Activated CD8-positive, alpha-beta memory T cell treated with anti-CD3 and anti-CD28 coated beads for 1 hour (primary cell): ENCODE measurements at places on chromosomes 13 and 19.

DNA sequence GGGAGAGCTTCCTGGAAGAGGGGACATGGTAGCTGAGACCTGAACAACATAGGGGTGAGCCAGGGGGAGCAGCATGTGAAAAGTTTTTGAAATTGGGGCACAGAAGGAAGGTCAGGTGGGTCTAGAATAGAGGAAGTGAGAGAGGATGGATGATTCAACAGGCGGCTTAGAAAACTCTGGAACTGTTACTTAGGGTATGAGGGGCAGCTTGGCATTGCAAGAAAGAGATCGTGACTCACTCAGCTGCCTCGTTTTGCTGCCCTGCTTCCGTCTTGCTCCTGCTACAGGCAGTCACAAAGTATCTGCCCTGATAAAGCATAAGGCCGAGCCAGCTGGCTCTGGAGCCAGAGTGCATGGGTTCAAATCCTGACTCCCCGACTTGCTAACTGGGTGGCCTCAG, 1.3 kb upstream of the CEACAM20 start:
- no peak for DNase-seq

- DNase-seq, result no peak
These were observed 43.4 kb downstream of the DHRS12 start for GRCh38 chr13:51760592-51760991.

DNA sequence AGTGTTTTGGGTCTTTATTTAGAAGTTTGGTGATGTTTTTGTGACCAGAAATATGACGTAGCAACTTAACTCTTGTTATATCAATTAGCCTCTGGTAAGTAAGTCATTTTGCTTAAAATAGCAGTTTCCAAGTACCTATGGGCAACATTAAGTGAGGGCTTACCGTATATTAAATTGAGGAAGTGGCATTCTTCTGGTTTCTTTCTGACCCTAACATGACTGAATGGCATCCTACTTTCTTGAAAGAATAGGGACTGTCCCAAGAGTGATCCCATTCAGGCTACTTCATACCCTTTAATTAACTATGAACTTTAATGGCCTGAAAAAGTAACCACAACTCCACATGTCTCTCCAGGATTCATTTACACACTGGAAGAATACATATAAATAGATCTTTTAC, 106.6 kb downstream of the MZT1 start:
- DNase-seq, result no peak

DNA sequence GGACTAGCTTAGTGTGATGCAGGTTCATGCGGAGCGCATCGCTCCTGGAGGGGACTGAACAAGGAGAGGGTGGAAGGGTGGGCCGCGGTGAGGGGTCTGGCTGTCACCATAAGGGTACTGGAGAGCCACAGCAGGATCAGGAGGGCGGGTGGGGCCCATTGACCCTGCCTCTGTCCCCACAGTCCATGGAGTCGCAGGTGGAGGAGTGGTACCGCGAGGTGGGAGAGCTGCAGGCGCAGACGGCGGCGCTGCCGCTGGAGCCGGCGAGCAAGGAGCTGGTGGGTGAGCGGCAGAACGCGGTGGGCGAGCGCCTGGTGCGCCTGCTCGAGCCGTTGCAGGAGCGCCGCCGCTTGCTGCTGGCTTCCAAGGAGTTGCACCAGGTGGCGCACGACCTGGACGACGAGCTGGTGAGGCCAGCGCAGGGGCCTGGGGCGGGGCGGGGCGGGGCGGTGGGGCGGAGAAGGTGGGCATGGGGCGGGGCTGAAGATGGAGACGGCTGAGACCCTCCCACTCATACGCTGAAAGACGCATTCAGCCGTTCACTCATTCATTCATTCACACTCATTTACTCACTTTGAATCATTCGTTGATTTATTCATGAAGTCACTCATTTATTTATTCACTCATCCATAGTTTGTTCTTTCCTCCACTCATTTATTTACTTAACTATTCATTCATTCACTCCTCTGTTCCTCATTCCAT, 27.5 kb upstream of the SHKBP1 start:
- peak; percentile 65 for DNase-seq

DNA sequence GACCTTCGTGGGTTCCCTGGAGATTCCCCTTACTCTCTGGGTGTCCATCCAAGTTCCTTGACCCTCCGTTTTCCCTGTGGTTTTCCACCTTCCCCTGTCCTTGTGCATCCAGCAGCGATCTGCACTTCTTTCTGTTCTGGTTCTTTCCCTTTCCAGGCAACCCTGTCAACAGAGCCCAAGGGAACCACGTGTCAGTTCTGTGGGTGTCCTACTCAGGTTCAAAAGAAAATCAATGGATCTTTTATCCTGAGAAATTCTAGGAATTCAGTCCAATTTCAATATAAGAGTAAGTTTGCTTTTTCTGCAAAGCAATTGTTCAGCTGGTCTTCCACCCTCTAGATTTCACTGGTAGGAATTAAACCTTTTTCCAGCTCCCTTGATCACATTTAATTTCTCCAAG, 1394.8 kb upstream of the SLC10A2 start:
- DNase-seq, result no peak

- DNase-seq, result no peak
These were observed 16.0 kb downstream of the PIP5K1C start for GRCh38 chr19:3684054-3684816.

DNA sequence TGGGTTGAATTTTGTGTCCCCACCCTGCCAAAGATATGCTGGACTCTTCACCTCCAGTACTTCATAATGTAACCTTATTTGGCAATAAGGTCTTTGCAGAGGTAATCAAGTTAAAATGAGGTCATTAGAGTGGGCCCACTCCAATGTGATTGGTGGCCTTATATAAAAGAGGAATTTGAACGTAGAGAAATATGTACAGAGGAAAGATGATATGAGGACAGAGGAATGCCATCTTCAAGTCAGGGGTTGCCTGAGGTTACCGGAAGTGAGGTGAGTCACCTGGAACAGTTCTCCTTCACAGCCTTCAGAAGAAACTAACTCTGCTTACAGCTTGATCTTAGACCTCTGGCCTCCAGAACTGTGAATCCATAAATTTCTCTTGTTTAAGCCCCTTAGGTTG, 69.9 kb downstream of the GPC5 start:
- no peak for DNase-seq

- no peak for DNase-seq
These were observed 245.4 kb upstream of the SPRY2 start for GRCh38 chr13:80586356-80586755.

DNA sequence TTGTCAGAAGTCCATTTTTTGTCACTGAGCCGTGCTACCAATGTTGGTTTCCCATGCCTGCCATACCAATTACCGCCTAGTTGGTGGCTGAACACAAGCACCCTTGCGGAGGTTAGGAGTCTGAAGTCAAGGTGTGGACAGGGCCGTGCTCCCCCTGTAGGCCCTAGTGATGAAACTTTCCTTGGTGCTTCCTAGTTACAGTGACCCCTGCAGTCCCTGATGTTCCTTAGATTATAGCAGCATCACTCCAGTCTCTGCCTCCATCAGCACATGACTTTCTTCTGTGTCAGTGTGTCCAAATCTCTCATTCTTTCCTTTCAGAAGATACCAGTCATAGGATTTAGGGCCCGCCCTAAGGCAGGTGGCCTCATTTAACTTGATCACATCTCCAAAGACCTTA, 99.0 kb downstream of the MYO16 start:
- DNase-seq, result no peak

- DNase-seq, result no peak
These were observed 184.4 kb downstream of the NALCN start for GRCh38 chr13:101231751-101232428.

- no peak for DNase-seq
These were observed 124.6 kb downstream of the COL4A2 start for GRCh38 chr13:110431425-110432294.

GRCh38 chr19:1189419-1189818, 15.4 kb upstream of the SBNO2 start:
- no peak for DNase-seq

DNA sequence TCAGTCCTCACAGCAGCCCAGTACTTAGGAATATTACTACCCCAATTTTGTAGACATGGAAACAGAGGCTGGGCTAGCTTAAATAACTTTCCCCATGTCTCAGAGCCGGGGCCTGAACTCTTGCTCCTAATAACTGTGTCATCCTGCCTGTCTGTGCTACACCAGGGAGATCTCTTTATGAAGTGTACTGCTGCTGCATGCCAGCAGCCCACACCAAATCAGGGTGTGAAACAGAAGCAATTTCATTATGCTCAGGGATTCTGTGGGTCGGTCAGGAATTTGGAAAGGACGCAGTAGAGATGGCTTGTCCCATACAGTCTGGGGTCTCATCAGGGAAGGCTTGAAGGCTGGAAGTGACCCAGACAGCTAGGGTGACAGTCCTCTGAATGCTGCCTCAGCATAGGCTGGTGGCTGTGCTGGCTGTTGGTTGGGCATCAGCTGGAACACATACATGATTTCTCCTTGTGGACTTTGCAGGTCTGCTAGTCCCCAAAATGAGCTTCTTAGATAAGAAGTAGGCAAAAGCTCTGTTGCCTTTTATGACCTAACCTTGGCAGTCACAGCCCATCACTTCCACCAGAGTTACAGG, 22.6 kb downstream of the ZNF507 start:
- no peak for DNase-seq

GRCh38 chr19:6271721-6272410, 7.9 kb downstream of the MLLT1 start:
- DNase-seq, result no peak

DNA sequence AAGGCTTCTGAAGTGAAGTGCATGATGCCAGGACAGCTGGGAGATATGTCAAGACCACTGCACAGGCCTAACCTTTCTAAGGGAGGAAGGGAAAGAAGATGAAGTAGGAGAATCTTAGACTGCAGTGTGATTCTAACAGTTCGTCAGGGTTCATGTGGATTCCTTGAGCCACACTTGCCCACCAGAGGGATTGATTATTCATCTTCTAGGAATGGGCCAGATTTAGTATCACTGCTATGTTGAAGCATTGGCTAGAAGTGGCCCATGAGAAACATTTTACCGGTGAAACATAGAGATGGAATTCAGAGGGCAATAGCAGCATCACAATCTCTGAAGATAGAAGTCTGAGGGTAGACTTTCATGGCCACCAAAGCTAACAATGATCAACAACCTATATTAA, 550.8 kb upstream of the SLITRK1 start:
- no peak for DNase-seq

DNA sequence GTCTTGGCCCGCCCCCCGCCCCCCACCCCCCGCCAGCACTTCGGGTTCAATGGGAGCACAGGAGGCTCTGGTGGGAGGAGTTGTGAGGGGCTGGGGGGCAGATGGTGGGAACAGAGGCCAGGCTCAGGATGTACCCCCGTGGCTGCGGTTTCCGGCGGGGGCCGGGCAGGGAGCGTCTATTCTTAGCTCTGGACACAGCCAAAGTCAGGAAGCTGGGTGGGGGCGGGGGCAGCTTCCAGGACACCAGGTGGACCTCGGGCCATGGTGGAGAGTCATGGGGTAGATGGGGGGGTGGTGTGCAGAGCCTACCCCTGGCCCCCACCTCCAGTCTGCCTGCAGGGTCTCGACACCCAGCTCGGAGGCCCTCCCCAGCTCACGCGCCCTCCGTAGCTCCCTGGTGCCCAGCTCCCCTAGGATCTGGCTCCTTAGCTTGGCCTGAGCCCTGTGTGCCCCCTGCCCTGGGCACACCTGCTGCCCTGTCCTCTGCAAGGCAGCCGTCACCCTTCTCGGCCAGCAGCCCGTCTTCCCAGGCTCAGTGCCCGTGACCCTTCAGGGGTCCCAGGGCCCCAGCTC, 2.2 kb upstream of the TBXA2R start:
- no peak for DNase-seq

DNA sequence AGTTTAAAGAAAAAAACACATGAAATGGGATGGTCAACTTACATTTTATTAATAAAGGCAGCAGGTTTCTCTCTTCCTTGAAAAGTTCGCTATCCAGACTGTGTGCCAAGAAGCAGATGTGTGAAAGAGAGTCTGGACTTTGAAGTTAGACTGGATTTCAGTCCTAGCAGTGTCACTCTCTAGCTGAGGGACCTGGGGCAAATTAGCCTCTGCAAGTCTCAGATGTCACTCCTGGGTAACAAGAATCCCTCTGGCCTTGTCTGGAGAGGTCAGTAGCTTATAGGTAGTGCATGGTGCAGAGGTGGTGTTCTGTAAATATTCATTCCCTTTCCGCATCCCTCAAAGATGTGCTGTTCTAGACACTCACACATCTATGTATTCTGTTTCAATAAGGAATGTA, 187.6 kb upstream of the RNF113B start:
- DNase-seq, result no peak

GRCh38 chr19:47573071-47574026, at the start of gene ZNF541:
TSS of gene ZNF541 (minus strand) at chr19:47573148. CDS start at chr19:47555856, 17,292 bp downstream.
- DNase-seq, result peak; percentile 54

- DNase-seq, result no peak
These were observed 8.8 kb downstream of the PAF1 start for GRCh38 chr19:39381910-39382611.

GRCh38 chr19:38946229-38947010, 15.7 kb downstream of the MRPS12 start:
- no peak for DNase-seq

DNA sequence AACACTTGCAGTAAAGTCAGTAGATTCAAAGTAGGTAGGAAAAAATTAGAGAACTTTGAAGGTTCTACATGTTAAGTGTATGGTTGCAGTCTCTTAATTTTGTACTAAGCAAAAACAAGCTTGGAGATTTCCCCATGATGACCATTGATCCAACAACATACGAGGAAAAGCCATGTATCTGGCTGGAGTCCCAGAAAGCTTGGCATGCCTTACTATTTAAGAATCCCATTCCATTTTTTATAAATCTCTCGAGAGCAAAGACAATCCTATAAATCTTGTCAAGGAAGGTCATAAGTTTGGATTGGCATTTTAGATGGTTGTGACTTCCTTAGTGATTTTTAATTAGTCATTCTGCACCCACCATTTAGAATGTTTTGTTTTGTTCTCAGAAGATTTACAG, 495.9 kb downstream of the GPC5 start:
- DNase-seq, result no peak

GRCh38 chr19:29831686-29832085, 19.9 kb downstream of the CCNE1 start:
- DNase-seq, result no peak

DNA sequence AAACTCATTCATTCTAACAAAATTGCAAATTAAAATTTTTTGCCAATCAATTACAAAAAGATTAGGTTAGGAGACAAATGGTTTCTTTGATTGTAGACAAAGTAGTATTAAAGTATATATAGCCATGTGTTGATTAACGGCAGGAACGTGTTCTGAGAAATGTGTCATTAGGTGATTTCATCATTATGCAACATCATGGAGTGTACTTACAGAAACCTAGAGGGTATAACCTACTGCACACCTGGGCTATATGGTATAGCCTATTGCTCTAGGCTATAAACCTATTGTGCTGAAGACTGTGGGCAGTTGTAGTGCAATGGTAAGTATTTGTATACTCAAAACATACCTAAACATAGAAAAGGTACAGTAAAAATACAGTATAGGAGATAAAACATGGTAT, 906.8 kb upstream of the SPRY2 start:
- no peak for DNase-seq

DNA sequence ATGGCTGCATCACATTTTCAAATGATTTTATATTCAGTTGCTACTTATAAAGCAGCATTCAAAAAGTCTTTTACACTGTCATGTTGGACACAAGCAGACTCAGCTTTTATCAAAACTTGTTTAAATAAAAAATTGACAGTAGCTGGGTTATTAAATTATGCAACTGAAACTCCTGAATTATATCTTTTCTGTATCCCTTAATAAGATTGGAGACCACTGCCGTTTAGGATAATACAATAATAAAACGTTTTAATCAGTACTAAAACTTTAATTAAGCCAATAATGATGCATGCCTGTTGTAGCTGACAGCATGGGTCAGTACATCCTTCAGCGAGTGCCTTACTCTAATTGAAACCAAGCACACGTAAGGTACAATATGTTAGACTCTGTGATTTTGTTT, 78.0 kb downstream of the DPY19L3 start:
- DNase-seq, result no peak
